ENCODE measurements at places on chromosomes 16 and 17. TPM values are rescaled to one million over a fixed set of nuclear protein-coding genes. Genes with fewer than 3 reads are reported as not detected.

GRCh38 chr17:15782866-15783265 lies 50.8 kb downstream of the TBC1D26 start:
- no peak for DNase-seq

- DNase-seq, result no peak
Measured at GRCh38 chr16:88872650-88873331, 6.3 kb upstream of the PABPN1L start.

DNA sequence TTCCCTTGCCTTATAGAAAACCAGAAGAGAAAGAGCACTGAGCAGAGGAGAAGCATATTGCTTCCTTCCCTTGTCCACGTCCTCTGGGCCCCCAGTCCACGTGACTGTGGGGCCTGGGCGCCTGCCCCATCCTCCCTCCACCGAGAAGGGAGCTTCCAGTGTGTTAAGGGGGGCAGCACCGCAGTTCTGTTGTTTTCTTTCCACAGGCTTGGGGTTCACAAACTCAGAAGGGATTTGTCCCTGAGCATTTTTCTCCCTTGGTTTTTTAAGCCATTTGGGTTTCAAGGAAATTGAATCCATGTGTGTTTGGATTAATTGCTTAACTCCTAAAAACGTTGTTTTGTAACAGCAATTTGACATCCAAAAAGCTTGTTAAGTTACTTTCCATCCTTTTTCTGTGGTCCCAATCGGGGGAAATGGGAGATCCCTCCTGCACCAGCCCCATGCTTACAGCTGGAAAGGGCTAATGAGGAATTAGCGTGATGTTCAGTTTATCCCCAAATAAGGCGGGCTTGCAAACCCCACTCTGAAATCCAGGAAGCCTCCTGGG lies 347.5 kb upstream of the TNRC6C start:
- DNase-seq, result no peak

- peak; percentile 35 for DNase-seq
Measured at GRCh38 chr17:16477255-16477654, 14.7 kb downstream of the LRRC75A start.

GRCh38 chr17:10727192-10727591 lies 2.6 kb downstream of the TMEM220 start:
- DNase-seq, result no peak

GRCh38 chr16:31301708-31302400 lies 42.1 kb downstream of the ITGAM start:
- DNase-seq, result peak; percentile 26

GRCh38 chr16:79379095-79379494 lies 221.4 kb downstream of the MAF start:
- no peak for DNase-seq

GRCh38 chr16:28205117-28205899 lies 6.5 kb downstream of the XPO6 start:
- DNase-seq, result no peak

DNA sequence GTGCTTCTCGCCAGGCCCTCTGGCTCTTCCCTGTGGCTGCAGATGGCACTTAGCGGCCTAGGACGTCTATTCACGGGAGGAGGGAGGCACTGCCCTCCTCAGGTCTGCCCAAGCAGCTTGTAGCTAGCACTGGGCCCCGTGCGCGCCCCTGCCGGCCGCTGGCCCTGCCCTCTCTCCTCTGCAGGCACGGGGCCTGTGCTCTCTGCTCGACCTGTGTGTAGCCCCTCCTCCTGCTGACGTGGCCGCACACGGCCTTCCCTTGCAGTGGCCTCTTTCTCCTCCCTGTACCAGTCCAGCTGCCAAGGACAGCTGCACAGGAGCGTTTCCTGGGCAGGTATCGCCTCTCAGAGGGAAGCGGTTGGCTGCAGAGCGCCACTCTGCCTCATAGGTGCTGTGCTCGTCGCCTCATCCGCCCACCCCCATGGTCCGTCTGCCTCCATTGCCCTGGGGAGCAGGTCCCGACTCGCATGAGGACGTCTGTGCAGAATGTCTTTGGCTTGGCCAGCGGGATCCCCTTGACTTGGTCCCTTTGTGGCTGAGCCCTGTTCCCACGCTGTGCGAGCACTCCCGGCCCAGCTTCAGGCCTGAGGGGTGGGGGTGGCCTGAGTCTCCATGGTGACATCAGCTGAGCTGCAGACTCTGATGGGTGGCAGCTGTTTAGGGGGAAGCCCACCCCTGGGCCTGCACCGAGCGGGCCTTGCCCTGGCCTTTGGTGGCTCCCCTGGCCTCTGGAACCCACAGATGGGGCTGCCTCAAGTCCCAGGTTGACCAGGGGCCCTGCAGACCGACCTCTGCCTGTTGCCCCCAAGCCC lies 34.6 kb downstream of the TSC2 start:
- DNase-seq, result peak; percentile 82

GRCh38 chr17:59488805-59489204 lies 76.6 kb upstream of the DHX40 start:
- DNase-seq, result no peak

- DNase-seq, result no peak
Measured at GRCh38 chr16:87441886-87442580, 49.9 kb downstream of the MAP1LC3B start.

- DNase-seq, result no peak
Measured at GRCh38 chr17:44093231-44093900, 22.8 kb downstream of the G6PC3 start.

DNA sequence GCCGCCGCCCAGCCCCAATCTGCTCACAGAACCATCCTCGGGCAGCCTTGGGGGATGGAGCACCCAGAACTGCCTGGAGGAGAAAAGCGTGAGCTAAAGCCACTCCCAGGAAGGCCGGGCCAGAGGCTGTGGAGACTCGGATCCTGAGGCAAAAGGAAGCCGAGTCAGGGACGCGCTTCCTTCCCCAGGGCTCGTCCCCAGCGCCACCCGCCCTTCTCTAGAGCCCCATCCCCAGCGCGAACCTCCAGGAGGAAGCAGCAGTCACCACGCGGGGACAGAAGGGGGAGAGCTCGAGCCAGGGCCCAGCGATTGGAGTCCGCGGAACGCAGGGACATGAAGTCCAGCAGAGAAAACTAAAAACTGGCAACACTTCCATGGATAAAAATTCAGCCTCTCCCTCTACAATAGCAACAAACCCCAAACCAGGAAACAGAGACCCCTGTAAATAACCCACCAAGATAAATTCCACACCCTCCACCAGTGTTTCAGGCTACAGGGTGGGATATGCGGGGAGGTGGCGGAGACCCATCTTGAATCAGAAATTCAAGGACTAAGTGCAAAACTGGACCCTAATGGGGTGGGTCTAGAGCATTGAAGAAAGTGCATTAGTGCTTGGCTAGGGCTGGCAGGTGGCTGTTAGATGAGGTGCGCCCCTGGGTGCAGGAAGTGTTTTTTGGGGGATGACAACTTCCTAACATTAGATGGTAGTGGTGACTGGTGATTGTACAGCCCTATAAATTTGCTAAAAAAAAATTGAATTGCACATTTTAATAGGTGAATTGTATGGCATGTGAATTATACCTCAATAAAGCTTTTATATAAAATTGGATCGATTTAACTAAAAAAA lies 116.1 kb upstream of the METRNL start:
- DNase-seq, result peak; percentile 17

GRCh38 chr17:30554839-30555751 lies 77.9 kb downstream of the GOSR1 start:
- DNase-seq, result no peak

- no peak for DNase-seq
Measured at GRCh38 chr17:49547566-49547965, 28.1 kb upstream of the NXPH3 start.

GRCh38 chr17:42686520-42687128 lies 4.3 kb downstream of the CNTNAP1 start:
- DNase-seq, result no peak

DNA sequence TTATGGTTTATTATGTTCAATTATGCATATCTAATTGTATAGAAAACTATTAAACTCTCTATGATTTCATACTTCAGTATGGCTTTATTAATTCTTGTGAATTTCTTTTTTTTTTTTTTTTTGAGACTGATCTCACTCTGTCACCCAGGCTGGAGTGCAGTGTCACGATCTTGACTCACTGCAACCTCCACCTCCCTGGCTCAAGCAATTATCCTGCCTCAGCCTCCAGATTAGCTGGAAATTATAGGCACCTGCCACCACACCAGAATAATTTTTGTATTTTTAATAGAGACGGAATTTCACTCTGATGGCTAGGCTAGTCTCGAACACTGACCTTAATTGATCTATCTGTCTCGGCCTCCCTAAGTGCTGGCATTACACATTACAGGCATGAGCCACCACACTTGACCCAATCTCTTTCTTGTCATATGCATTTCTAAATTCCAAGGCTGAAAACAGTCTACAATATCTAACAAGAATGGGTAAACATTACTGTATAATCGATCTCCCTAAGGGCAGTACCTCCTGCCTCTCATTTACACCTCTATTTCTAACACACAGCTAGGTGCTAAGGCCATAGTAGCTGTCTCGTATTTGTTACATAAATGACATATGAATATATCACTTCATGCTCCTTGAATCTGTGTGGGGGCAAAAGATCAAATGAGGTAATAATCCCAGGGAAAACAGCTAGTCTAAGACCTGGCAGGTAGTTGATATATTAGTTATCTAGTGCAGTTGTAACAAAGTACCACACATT lies 258.2 kb upstream of the CDH8 start:
- no peak for DNase-seq

DNA sequence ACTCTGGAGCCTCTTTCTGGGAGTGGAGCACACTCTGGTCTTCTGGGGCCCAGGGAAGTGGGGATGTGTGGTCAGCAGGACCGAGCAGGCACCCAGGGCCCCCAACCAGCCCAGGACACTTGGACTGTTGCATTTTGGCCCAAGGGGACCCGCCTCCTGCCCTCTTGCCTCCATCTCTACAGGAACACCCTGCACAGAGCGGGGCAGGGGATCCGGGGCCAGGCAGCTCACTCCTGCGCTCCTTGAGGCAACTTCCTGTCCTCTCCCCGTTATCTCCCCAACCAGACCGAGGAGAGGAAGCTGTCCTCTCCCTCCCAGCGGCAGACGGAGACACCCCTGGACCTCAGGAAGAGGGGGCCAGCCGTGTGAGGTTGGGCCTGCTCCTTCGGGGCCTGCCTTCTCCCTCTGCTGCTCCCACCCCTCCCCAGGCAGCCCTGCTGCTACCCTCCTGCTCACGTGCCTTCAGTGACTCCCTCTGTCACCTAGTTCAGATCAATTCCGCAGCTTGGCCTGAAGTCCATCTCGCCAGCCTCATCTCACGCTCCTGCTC lies 10.0 kb upstream of the ATP2A3 start:
- no peak for DNase-seq

SLC43A2 gene
- total RNA-seq, result 11.5 TPM

CD300LB gene
- not detected for total RNA-seq

CLEC10A gene
- total RNA-seq, result not detected

CCL3 gene
- total RNA-seq, result not detected

TBX4 gene
- not detected for total RNA-seq

ODAD4 gene
- 0.83 TPM for total RNA-seq
